Sigmoid colon (tissue), 7 donors: ENCODE measurements at places on chromosomes 3 and 15. TPM values are rescaled to one million over a fixed set of nuclear protein-coding genes. Genes with fewer than 3 reads are reported as not detected.

AHSG gene
- not detected for total RNA-seq

ALDH1L1 gene
- 23.2 TPM for total RNA-seq

- no peak overlapping the region for H3K27ac ChIP-seq
- no peaks in the 10 kb centered on the region for H3K4me1 ChIP-seq
- no peak for DNase-seq
- no peaks in the 10 kb centered on the region for H3K36me3 ChIP-seq
- no peak overlapping the region for H3K4me3 ChIP-seq
These were observed 31.5 kb upstream of the TAFA4 start for GRCh38 chr3:68963891-68964290.

DNA sequence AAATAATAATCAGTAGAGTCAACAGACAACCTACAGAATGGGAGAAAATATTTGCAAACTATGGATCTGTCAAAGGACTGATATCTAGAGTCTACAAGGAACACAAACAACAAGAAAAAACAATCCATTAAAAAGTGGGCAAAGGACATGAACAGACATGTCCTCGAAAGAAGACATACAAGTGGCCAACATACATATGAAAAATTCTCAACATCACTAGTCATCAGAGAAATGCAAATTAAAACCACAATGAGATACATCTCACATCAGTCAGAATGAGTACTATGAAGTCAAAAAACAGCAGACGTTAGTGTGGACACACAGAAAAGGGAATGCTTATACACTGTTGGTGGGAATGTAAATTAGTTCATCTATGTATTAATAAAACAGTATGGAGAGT, 33.7 kb downstream of the SLC2A2 start:
- no peaks in the 10 kb centered on the region for H3K27me3 ChIP-seq
- no peaks in the 10 kb centered on the region for H3K36me3 ChIP-seq
- peaks cover under 1% of the 10 kb centered on the region for H3K4me1 ChIP-seq
- DNase-seq: no peak

DNA sequence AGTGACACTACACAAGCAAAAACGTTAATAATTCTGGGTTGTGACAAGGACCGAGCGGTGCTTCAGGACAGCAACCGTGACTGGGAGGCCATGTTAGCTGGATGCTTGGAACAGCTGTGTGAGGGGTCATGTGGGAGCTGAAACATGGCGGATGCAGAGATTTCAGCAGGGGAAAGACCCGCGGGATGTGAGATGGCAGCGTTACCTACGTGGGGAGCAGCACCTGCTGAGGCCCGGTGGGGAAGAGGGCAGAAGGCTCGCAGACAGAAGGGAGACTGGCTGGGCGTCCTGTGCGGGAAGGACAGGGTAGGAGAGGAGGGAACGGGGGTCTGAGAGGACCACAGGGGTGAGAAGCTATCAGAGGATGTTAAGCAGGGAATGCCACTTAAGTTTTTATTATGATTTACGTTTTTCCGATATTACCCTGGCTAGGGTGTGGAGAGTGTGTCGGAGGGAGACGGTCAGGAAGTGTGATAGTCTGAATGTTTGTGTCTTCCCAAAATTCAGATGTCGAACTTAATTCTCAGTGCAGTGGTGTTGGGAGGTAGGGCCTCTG, 228.8 kb upstream of the LYSMD4 start:
- H3K36me3 ChIP-seq: no peaks in the 10 kb centered on the region
- no peak overlapping the region for H3K27ac ChIP-seq
- no peak overlapping the region for H3K4me3 ChIP-seq
- no peaks in the 10 kb centered on the region for H3K4me1 ChIP-seq
- H3K27me3 ChIP-seq: no peaks in the 10 kb centered on the region

DNA sequence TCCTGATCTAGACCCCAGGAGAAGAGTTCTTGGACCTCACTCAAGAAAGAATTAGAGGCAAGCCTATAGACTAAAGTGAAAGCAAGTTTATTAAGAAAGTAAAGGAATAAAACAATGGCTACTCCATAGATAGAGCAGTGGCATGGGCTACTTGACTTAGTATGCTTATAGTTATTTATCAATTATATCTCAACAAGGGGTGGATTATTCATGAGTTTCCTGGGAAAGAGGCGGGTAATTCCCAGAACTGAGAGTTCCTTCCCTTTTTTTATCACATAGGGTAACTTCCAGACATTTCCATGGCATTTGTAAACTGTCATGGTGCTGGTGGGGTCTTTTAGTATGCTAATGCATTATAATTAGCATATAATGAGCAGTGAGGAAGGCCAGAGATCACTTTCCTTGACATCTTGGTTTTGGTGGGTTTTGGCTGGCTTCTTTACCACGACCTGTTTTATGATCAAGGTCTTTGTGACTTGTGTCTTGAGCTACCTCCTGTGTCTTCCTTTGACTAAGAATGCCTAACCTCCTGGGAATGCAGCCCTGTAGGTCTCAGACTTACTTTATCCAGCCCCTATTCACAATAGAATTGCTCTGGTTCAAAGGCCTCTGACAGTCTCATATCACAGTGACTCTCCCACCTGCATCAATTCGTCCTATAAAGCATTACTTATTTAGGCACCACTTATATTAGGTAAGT, 35.3 kb upstream of the PLSCR2 start:
- no peak overlapping the region for H3K27ac ChIP-seq
- no peaks in the 10 kb centered on the region for H3K27me3 ChIP-seq
- H3K4me3 ChIP-seq: no peak overlapping the region
- no peaks in the 10 kb centered on the region for H3K36me3 ChIP-seq
- H3K4me1 ChIP-seq: no peaks in the 10 kb centered on the region
- DNase-seq: no peak

- no peak overlapping the region for H3K4me3 ChIP-seq
- H3K4me1 ChIP-seq: no peaks in the 10 kb centered on the region
- H3K27ac ChIP-seq: no peak overlapping the region
These were observed 17.7 kb upstream of the PRR23E start for GRCh38 chr3:127175272-127175671.

DNA sequence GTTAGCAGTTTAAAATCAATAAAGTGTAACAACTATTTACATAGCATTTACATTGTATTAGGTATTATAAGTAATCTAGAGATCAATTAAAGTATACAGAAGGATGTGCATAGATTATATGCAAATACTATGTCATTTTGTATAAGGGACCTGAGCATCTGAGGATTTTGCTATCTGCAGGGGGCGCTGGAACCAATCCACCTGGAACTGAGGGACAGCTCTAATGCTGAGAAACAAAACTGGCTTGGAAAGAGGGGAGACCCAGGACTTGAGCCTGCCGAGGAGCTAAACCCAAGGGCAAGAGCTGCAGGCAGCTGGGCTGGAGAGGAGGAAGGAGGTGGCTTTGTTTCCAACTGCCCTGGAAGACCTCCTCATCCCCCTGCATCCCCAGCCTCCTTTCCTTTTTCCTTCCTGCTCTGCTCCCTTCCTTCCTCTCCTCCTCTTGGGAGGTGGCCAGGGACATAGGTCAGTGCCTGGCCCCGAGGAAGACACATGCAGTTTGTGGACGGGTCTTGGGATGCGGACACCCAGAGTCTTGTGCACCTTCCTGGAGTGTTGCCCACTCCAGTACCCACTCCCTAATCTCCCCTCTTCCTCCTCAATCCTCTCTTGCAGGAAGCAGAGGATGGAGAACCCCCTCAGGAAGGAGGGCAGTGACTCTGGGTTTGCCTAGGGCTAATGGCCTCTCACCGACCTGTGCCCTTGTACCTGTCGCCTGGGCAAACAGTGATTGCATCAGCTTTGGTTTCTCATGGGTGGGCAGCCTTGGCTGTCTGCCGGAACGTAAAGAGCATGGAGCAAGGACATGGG, 825 bp upstream of the RTP3 start:
- H3K27me3 ChIP-seq: no peaks in the 10 kb centered on the region
- no peak overlapping the region for H3K4me3 ChIP-seq
- H3K36me3 ChIP-seq: no peaks in the 10 kb centered on the region
- DNase-seq: no peak

GRCh38 chr3:64278625-64279024, 53.4 kb upstream of the PRICKLE2 start:
- H3K27me3 ChIP-seq: no peaks in the 10 kb centered on the region
- no peaks in the 10 kb centered on the region for H3K36me3 ChIP-seq
- H3K4me3 ChIP-seq: no peak overlapping the region
- no peaks in the 10 kb centered on the region for H3K4me1 ChIP-seq
- no peak overlapping the region for H3K27ac ChIP-seq

GRCh38 chr3:8553405-8553804, 51.8 kb downstream of the LMCD1 start:
- H3K4me3 ChIP-seq: no peak overlapping the region
- no peak overlapping the region for H3K27ac ChIP-seq
- no peaks in the 10 kb centered on the region for H3K27me3 ChIP-seq
- DNase-seq: no peak
- H3K4me1 ChIP-seq: no peaks in the 10 kb centered on the region

- no peaks in the 10 kb centered on the region for H3K27me3 ChIP-seq
- DNase-seq: no peak
- H3K27ac ChIP-seq: peak overlapping the region; percentile 20
These were observed 15.7 kb downstream of the MEIS2 start for GRCh38 chr15:37084602-37085001.

DNA sequence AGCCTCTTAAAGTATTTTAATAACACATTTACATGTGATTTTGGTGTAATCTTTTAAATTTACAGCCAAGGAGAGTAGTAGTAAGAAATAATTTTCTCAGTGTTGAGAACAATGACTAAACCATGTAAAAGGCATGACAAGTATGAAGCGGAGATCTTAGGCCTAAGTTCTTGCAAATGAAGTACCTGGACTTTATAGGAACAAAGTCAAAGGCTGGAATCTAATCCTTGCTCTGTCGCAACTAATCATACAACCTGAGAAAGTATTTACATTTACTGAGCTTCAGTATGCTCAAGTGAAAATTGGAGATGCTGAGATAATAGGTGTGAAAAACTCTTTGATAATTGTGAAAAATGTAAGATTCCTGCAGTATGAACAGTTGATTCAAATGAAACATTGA, 86.4 kb upstream of the VGLL3 start:
- no peak for DNase-seq
- no peaks in the 10 kb centered on the region for H3K36me3 ChIP-seq
- H3K4me1 ChIP-seq: no peaks in the 10 kb centered on the region
- no peak overlapping the region for H3K27ac ChIP-seq

DNA sequence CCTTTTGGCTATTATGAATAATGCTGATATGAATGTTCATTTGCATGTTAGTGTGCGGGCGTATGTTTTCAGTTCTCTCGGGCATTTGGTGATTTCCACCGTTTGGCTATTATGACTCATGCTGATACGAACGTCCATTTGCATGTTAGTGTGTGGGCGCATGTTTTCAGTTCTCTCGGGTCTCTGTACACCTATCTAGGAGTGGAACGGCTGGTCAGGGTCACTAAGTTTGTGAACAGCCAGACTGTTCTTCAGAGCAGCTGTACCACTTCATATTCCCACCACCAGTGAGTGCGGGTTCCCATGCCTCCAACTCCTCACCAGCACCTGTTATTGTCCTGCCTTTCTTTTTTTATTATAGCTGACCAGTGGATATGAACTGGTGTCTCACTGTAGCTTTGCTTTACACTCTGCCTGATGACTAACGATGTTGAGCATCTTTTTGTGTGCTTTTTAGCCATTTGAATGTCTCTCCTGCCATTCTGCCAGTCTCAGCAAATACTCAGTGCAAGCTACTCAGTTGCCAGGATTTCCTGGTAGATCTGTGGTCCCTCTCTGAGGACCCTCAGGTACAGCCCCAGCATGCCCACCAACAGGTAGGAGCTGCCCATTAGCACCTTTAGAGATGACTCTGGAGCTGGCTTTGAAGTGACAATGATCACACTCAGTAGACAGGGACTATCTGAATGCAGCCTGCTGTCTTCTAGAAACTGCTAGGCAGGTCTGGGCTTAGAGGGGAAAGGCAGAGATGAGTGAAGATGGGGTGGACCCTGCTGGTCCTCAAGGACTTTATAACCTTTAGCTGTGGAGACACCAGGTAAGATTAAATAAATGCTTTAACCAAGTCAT, 141.1 kb downstream of the XXYLT1 start:
- DNase-seq: no peak
- no peaks in the 10 kb centered on the region for H3K27me3 ChIP-seq
- H3K4me3 ChIP-seq: no peak overlapping the region
- H3K27ac ChIP-seq: no peak overlapping the region
- H3K36me3 ChIP-seq: no peaks in the 10 kb centered on the region

DNA sequence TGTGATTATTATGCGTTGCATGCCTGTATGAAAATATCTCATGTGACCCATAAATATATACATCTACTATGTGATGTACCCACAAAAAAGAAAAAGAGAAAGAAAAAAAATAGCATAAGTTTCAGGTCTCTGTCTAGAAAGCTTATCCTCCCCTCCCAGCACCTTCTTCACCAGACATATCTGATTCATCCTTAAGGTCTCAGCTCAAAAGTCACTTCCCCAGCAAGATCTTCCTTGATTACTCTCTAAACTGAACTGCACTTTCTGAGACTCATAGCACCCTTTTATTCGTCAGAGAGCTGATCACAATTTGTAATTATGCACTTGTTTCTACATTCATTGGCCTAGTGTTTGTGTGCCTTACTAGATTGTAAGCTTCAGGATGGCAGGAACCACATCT, 11.1 kb upstream of the PTPN9 start:
- no peak overlapping the region for H3K4me3 ChIP-seq
- DNase-seq: no peak
- no peaks in the 10 kb centered on the region for H3K4me1 ChIP-seq
- no peaks in the 10 kb centered on the region for H3K36me3 ChIP-seq

GRCh38 chr3:54168451-54168850, 46.1 kb downstream of the CACNA2D3 start:
- H3K27me3 ChIP-seq: no peaks in the 10 kb centered on the region
- no peak overlapping the region for H3K27ac ChIP-seq
- H3K36me3 ChIP-seq: no peaks in the 10 kb centered on the region
- DNase-seq: no peak
- no peaks in the 10 kb centered on the region for H3K4me1 ChIP-seq
